ENCODE measurements at places on chromosomes 1 and 21.

- no peak for DNase-seq
Observed at GRCh38 chr1:33408093-33408436, 22.8 kb downstream of the PHC2 start.

DNA sequence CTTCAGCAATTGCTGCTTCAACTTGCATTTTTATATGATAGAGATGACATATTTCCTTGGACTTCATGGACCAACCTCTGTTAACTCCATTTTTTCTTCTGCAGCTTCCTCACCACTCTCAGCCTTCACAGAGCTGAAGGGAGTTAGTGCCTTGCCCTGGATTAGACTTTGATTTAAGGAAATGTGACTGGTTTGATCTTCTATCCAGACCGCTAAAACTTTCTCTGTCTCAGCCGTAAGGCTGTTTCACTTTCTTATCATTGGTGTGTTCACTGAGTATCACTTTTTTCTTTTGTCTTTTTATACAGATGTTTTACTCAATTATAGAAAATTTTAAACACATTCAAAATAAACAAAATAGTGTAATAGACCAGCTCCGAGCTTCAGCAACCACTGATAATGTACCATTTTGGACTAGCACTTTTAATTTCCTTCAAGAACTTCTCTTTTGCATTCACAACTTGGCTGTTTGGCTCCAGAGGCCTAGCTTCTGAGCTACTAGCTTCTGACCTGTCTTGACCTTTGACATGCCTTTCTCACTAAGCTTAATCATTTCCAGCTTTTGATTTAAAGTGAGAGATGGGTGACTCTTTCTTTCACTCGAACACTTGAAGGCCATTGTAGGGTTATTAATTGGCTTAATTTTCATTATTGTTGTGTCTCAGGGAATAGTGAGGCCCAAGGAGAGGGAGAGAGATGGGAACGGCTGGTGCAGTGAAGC, 9.3 kb downstream of the NEK7 start:
- DNase-seq, result no peak

DNA sequence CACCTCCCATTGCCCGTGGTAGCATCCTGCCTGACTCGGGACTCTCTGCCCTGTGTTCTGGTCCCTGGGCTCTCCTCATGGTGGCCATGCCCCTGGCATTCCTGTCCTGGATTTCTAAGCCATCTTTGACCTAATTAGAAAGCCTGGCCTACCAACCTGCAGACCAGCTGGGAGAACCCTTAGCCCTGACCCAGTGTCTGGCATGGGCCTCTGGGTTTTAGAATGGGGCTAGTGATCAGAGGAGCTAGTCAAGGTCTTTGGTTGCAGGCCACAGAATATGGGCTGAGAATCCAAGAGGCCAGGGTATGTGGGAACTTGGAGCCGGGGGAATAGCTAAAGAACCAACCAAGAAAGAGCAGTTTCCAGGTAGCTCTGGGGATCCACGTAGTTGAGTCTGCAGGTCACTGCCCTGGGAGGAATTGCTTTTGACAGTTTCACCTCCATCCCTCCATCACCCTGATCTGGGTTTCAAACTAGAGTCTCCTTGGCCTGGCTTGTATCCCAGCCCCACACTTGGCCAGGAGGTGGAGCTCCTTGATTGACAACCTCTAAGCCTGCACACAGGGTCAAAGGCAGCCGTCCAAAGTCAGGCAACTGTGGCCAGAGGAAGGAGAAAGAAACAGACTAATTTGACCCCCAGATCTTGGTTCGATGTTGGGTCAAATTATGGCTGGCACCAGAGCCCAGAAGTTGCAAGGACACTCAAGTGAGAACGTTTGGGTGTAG, 54.7 kb upstream of the ABCG1 start:
- no peak for DNase-seq

DNA sequence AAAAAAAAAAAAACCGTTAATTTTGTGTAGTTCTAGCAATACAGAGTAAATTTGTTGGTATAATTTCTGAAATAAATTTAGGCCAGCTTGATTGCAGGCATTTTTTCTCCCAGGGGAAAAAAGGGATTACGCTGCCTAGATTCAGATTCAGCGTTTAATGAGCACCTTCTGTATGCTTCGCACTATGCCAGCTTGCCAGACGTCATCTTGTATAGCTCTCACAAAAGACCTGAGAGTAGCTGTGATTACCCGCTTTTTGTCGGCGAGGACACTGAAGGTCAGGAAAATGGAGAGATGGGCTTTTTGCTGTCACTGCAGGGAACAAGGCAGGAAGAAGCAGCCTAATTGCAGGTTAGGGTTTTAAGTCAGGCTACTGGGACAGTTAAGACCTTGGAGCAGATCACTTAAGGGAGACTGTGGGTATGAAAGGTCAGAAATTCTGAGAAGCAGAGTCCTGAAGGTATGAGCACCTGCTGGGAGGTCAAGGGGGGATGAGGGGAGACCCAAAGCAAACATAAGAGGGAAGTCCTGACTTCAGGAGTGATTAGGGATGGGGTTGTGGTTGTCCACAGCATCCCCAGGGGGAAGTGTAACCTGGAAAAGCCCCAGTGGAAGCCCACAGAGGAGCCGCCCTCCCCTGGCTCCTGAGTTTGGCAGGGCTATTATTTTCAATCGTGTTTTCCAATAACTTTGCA, 39.0 kb downstream of the TMCC2 start:
- DNase-seq, result no peak

- DNase-seq, result no peak
Observed at GRCh38 chr1:54489627-54490250, 58.3 kb upstream of the ACOT11 start.

DNA sequence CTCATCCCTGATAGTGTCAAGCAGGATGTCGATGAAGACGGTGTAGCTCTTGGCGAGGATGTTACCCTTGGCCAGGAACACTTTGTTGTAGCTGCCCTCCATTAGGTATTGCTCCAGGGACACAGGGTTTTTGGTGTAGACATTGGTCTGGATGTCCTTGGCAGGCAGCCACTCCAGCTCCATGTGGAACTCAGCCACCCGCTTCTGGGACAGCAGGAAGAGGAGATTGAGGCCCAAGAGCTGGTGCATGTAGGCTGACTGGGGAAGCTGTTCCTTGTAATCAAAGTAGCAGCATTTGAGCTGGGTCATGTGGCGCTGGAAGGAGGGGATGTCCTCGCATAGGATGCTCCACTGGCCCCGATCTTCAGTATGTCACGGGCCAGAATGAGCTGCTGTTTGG, 9.5 kb downstream of the IL6R start:
- no peak for DNase-seq

DNA sequence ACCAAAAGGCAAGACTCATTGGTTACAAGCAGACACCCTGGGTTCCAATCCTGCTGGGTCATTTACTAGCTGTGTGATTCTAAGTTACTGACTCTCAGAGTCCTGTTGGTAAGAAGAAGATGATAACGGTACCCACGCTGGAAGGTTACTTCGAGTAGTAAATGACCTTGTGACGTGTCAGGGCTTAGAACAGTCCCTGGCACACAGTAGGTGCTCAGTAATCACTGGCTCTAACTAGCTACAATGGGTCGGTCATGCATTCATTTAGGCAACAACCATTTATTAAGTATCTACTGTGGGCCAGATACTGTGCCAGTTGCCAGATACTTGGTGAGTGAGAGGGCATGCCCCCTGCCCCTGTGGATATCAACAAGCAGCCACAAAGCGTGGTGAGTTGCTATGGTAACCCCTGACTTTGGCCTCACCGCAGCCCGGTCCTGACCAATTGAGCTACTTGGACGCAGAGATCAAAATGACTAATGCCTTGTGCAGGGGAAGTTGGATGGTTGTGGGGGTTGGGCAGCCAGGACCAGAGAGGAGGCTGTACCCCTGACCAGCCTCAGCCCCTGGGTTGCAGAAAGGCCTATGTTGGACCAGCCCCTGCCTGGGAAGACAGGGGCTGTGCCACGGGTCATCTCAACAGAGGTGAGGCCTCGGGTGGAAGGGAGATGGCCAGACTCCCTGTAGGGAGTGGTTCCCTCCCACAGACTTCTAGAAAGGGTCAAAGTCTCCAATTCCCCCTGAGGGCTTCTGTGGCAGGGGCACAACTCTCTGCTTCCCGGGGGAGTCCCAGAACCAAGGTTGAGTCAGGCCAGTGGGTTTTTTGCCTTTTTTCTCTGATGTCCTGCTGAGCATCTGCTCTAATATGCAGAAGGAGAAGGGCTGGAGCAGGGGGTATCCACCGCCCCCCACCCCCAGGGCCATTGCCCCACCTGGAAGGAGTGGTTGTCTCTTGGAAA, 16.0 kb downstream of the DHRS3 start:
- DNase-seq, result peak; percentile 96
